ENCODE measurements at places on chromosomes 6 and 20.

DNA sequence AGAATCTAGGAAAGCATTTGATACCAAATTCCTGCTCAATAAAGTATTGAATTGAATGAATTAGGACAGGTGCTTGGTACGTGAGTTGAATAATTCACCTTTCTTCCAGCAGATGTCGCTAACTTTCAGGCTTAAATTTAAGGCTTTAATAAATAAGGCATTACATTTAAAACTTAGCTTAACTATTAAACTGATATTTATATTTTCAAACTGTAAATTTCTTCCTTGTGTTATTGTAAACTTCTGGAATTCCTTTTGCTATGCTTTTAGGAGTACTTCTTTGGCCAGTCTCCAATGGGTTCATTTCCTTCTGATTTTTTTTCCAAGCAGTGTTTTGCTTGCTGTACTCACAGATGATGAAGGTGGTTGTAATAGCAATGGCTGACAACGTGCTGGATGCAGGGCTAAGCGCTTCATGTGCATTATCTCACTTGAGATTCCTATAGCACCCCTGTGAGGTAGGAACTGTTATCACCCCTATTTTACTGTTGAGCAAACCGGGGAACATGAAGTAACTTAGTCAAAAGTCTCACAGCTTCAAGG, 71.3 kb upstream of the SLC2A12 start:
- no peak for DNase-seq

GRCh38 chr6:25025919-25026301, 90.2 kb upstream of the RIPOR2 start:
- no peak for DNase-seq

GRCh38 chr20:57220337-57221145, 45.9 kb downstream of the BMP7 start:
- no peak for DNase-seq

- no peak for DNase-seq
Observed at GRCh38 chr20:57272883-57273535, 6.6 kb upstream of the BMP7 start.

DNA sequence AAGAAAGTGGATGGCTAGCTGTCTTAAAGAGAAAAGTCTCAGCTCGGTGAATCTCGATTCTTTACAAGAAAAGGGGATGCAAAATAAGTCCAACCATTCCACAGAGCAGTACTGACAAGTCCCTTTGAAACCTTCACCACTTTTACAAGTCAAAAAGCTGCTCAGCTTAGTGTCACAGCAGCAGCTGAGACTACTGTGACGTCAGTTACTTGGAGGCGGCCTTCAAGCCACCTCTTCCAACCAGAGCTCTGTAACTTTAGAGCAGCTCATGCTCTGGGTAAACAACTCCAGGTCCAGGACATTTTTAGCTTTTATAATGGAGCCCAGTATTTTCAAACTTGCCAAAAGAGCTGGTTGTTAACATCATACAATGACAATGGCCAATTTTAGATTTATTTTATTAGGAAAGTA, at the start of gene KIAA0408:
KIAA0408 (minus strand) TSS at position 159 of the 411 bp plus-strand sequence. CDS start 5,408 bp downstream, outside the sequence.
- DNase-seq: no peak

DNA sequence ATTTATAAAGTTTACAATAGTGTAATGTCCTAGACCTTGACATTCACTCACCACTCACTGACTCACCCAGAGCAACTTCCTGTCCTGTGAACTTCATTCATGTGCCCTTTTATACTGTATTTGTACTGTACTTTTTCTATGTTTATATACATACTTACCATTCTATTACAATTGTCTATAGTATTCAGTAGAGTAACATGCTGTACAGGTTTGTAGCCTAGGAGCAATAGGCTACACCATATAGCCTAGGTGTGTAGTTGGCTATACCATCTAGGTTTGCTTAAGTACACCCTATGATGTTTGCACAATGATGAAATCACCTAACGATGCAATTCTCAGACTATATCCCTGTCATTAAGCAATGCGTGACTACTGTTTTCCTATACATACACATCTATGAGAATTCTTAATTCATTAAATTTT, 17.5 kb downstream of the EDEM2 start:
- DNase-seq: no peak

GRCh38 chr6:41080621-41081020, 7.8 kb downstream of the NFYA start:
- DNase-seq: no peak

DNA sequence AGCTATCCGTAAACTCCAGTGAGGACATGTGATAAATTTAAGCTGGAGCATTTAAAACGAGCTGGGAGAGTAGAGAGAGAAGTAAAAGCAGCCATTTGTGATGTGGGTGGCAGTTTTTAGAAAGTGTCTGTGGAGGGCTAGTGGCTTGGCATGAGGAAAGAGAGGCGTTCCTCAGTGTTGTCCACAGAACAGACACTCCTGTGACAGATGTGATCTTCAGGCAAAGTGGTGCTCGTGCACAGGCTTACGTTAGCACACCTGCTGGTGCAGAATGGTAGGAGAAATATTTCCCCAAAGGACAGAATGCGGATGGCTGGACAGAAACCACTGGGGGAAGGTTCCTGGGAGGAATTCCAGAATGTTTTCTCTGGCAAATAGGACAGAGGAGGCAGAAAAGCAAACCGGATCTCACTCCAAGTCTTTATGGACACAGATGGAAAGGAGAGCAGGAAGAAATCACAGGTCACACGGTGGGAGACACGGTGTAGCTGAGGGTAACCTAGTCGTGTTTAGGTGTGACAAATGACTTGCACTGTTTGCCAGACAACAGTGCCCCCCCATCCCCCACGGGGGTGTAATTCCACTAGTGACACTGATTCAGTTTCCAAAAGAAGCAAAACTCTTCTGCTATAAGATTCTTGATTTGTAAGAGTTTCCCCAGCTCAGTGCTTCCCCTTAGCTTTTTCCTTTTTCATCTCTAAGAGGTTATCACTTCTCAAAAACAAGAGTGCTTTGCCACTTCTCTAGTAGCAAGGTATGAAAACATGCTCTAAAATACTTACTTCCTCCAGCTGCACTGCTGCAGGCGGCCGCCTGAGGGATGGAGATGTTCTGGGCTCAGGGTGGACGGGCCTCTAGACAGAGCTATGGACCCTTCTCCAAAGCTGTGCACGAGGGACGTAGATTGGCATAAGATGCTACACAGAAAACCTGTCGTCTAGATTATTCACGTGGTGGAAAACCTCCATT, 293.2 kb downstream of the QKI start:
- DNase-seq: peak; percentile 39

DNA sequence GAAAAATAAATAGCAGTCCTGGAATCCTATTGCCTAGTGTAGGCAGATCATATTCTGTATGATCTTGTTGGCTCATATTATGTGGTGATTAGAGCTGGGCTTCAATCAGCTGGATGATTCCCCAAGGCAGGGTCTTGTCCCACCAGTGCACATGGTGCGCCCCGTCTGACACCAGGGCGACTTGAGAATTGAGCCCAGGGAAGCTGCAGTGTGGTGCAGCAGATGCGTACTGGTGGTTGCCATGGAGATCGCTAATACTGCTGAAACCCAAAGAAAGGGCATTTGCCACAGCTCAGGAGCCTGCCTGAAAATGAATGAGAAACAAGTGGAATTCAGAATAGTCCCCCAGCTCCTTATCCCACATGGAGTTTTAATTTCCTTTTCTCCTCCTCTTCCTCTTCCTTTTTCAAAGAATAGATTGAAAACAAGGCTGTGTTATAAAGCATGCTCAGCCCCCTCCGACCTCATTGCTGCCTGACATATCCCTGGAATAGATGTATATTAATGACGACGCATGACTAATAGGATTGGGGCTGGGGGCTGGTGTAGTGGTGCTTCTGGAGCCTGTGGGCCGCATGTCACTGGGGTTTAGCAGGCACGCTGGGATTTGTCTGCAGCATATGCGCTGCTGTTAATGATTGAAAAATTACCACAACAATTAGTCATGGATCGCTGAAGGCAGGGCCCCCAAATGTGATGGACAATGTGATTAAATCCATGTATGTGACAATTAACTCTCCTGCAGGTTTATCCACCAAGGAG, 210.5 kb downstream of the FARS2 start:
- DNase-seq: no peak

- no peak for DNase-seq
Observed at GRCh38 chr20:57433657-57434389, 42.6 kb downstream of the RBM38 start.

GRCh38 chr6:42693725-42694323, 28.6 kb downstream of the PRPH2 start:
- DNase-seq: no peak

- DNase-seq: no peak
Observed at GRCh38 chr6:1107578-1107977, 204.3 kb upstream of the FOXQ1 start.
